ENCODE measurements at places on chromosomes 7 and 10.

GRCh38 chr10:11934262-11934661 lies 108.3 kb downstream of the UPF2 start:
- no peak for DNase-seq

- DNase-seq = no peak
Observed at GRCh38 chr10:58856508-58857240, 319.8 kb upstream of the PHYHIPL start.

DNA sequence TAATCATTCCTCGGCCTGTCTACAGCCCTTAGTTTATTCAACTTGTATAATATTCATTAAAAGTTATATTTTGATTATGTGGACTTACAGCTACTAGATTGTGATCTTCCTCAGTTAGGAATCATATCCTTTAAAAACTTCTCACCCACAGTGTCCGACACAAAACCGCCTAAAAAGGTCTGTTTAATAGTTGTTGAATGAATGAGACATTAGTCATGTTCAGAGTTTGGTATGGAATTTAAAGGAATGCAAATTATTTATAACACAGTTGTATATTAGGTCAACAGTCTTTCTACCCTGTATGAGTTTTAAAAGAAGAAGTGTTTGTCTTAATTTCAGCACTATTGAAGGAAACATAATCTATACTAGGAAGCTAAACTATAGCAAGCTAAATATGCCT lies 390.0 kb downstream of the ARL4A start:
- DNase-seq = no peak

GRCh38 chr7:28641752-28642545 lies 229.6 kb downstream of the CREB5 start:
- DNase-seq = no peak

GRCh38 chr7:26153241-26153822 lies 1.3 kb downstream of the NFE2L3 start:
- no peak for DNase-seq

DNA sequence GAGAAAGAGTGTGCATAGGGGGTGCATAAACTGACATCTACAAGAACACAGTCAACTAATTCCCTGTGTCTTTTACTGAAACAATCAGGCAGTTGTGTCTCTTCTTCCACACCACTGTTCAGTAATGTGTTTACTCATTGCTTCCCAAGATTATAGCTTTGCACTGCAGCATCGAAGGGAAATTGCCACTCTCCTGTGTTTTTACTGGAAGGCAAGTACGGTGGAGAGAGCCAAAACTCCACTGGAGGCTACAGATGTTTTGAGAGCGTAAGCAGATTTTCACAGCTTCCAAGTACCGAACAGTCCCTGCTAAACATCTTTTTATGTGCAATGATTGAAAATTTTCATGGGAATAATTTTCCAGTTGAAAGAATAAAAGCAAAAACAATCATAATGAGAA lies 510.5 kb upstream of the AKR1E2 start:
- no peak for DNase-seq

Measured in ecto neural progenitor cell (in vitro differentiated cells).